ENCODE measurements at places on chromosomes 4 and X.

GRCh38 chr4:149574971-149575370 is 240.7 kb downstream of the IQCM start:
- no peak for DNase-seq

GRCh38 chr4:104625706-104626105 is 131.0 kb upstream of the CXXC4 start:
- DNase-seq: no peak

GRCh38 chr4:16264798-16265197 is 38.5 kb upstream of the TAPT1 start:
- no peak for DNase-seq

GRCh38 chrX:78769946-78770345 is 22.4 kb downstream of the LPAR4 start:
- no peak for DNase-seq

- no peak for DNase-seq
Observed at GRCh38 chrX:138150709-138151108, 560.8 kb downstream of the FGF13 start.

DNA sequence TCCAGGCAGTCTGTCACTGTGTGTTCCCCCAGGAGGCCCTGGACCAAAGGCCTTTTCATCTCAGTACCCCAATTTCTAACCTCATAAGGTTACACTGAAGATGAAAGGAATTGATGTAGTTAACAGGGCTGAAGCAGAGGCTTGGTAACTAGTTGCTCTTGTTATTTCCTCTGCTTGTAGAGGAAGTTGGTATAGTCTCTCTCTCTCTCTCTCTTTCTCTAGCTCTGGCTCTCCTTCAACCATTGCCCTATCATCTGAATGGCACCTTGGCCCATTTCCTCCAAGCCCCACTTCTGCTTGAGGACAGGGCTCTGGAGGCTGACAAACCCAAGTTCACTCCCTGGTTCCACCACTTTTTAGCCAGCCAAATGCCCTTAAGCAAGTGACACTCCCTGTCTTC is 96.1 kb downstream of the MAMLD1 start:
- no peak for DNase-seq

GRCh38 chrX:41164449-41164848 is 79.2 kb downstream of the USP9X start:
- DNase-seq: no peak

DNA sequence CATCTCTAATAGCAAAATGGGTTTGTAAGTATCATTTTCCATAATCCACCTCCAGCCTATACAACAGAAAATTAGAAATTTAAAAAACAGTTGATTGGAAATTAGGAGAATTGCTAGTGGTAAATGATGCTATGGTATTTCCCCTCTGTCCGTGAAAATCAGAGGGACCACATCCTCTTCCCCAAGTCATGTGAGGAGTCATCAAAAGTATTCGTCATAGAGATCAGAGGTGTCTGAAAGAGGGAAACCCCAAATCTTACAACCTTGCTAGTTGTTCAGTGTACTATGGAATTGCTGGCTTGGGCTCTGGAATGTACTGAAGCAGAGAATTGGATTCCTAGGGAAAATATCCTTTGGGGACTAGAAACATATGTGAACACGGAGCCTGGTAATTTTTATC is 241.4 kb upstream of the ARHGAP24 start:
- DNase-seq: no peak

GRCh38 chr4:149076401-149076800 is 634.2 kb upstream of the NR3C2 start:
- DNase-seq: no peak

DNA sequence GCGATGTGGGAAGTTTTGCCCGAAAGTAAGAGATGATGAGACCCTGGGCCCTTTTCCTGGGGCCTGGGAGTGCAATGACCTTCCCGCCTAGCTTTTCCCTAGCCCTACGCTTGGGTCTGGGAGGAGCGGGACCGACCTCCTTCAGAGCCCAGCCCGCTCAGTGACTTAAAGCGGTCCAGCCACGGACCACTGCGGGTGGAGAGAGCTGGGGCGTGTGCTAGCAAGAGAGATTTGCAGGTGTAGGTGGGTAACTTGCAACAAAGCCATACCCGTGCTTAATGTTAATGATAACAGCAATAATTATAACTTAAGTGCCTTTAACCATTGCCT is 503 bp upstream of the PDE5A start:
- no peak for DNase-seq

- no peak for DNase-seq
Observed at GRCh38 chr4:77167173-77167572, 10.2 kb downstream of the CCNG2 start.

DNA sequence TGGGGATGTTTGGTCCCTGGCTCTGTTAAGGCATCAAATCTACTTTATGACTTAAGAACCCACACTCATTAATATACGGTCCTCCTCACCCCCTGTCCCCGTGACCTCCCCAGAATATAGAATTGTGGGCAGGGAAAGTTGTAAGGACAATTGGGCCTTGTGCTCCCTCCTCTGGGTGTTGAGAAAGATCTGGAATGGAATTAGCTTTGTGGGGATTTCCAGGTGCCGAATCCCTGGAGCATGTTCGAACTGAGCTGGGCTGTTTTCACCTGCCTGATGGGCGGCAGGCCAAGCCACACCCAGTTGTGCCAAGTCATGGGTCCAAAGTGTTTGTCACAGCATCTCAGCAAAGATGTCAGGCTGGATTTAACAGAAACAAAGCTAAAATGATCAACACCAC is 349.3 kb upstream of the KLF3 start:
- DNase-seq: no peak

DNA sequence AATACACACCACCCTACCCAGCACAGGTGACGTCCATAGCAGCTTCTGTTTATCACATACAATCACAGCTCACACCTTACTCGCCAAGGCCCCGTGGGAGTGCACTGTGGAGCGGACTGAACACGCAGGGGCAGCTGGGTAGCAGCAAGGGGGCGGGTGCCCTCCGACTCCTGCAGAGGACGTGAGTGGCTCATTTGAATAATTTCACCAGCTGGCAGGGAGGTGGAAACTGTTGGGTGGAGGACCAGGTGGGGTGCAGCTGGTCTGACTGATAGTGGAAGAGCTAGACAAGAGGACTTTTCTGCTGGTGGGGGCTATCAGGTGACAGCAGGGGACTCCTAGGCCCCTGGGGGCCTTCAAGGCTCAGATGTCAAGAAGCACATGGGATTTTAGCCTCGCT is 16.3 kb downstream of the MAN2B2 start:
- DNase-seq: no peak

- DNase-seq: no peak
Observed at GRCh38 chrX:130253916-130254315, 14.8 kb downstream of the ZNF280C start.

DNA sequence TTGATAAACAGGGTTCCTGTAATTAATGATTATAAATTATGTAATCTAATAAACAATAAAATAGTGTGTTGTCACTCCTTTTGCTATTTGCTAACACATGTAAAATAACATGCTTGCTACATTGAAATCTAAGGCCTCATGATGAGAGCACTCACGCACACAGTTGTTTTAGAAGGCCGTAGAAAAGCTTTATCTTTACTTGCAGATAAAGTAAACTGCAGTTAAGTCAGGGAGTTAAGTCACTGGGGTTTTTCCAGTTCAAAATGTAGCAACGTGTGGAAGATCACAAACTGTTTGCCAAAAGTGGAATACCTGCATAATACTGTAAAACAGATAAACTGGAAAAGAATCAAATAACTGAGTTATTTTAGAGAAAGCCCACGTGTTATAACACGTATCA is 187.3 kb upstream of the PACRGL start:
- DNase-seq: no peak

DNA sequence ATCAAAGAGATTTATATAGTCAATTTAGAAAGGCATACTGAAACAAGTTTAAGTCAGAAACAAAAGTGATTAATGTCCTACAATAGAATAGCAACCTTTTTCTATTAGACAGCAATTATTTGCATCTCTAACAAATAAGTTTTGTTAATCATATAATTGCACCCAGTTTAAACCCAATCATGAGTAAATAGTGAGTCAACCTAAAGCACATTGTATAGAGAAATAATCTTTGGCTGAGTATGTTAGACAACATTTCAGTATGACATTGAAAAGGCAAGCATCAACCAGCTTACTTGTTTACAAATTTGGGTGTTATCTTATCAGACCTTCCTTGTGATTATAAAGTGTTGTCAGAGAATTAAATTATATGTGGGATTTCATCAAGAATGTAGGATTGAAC is 209.5 kb downstream of the IL15 start:
- no peak for DNase-seq

DNA sequence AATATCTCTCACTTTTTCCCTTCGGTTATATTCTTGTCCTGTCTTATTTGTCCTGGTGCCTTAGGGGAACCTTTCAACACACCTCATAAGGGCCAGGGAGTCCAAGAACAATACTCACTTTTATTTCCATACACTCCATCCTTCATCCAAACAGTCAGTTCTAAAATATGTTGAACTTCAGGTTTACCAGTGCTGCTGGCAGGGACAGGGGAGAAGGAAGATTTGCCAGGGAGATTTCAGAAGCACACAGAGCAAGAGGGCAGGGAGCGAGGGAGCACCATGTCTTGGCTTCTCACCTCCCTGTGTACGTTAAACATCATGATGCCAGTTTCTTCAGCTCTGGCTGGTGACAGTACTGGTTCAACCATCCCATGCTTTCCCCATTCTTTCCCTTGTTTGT is 631.1 kb upstream of the FAT1 start:
- no peak for DNase-seq

DNA sequence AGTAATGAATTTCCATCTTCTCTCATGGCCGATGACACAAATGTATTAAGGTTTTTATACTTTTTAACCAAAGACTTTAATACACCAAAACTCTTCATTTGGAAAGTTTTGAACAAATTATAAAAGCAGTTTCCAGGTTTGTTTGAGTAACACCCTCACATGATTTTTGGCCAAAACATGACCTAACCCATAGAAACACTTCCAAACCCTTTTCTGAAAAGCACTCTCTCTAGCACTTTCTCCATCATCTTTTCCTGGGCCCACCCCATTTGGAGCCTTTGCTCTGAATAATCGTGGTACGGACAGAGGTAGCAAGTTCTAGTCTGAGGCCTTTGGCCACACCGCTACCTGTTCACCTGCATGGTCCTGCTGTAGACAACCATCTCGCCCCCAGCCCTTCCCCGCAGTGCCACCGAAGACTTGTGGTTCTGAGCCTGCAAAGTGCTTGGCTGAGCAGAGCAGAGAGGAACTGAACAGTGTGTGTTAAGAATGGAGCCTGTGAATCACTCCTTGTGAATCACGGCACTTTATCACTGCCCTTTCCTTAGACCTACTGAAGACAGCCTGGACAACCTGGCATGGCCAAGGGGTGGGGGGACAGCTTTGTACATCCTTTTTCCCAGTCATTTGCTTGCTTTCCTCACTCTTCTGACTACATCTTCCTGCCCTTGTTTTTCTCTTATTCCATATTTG is 181.8 kb downstream of the PTTG2 start:
- no peak for DNase-seq

- no peak for DNase-seq
Observed at GRCh38 chrX:31570658-31571057, 498.8 kb upstream of the FTHL17 start.

GRCh38 chr4:169124661-169125060 is 114.6 kb upstream of the CBR4 start:
- no peak for DNase-seq

DNA sequence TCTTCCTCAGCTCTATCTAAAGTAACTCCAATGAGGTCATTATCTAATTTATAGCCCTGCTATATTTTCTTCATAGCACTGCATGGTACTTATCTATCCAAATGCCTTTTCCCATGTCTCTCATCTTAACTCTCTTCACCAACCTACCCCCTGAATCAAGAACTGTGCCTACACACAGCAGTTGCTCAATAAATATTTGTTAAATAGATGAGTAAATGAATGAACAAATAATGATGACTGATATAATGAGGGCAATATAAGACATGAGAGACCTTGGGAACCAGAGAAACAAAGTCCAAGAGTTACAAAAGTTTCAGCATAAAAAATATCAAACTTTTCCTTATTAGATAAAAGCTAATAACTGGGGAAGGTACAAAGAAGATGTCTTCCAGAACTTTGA is 19.6 kb downstream of the CAMK2D start:
- DNase-seq: no peak

DNA sequence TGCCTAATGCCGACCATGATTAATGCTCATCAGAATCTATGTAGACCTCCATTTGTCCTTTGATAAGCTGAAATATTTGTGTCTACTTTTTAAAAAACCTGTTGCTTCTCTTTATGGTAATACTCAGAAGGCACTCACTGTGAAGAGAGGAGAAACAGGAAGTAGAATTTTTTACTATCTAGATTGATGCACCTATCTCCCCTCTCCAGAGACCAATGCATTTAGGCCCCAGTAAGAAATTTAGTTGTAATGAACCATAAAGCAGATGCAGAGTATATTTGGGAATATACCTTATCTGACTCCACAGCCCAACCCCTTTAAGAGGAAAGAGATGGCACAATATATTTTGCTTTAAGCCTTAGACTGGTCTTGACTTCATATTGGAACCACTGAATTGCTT is 11.1 kb downstream of the TBL1X start:
- no peak for DNase-seq

- no peak for DNase-seq
Observed at GRCh38 chr4:138292321-138292720, 50.2 kb upstream of the SLC7A11 start.

GRCh38 chr4:149897783-149898182 is 82.1 kb upstream of the IQCM start:
- no peak for DNase-seq

DNA sequence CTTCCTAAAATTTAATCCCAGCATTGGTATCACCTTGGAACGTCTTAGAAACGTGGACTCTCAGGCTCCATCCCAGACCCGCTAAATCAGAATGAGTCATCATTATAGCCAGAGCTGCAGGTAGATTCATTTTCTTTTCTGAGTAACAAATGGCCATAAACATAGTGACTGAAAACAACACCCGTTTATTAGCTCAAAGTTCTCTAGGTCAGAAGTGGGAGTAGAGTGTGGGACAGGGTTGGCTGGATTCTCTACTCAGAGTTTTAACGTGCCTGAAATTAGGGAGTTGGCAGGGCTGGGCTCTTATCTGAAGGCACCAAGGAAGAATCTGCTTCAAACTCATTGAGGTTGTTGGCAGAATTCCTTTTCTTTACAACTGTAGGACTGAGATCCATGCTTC is 101.8 kb upstream of the C1QTNF7 start:
- DNase-seq: no peak

DNA sequence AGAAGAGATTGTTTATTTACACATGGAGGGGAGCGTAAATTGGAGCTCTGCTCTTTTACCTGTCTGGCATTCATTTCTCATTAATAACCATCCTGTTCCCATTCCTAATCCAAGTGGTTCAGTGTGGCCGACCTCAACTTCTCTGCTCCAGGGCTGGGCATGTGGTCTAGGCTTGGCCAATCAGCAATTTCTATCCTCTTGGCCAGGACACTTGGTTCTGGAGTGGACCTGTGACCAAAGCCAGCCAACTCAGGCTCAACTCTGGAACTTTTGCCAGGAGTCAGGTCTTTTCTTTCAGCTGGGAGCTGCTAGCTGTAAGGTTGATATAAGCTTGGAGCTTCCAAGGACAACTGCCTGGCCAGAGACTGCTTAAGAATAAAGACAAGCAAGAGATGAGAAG is 15.6 kb upstream of the RASL11B start:
- DNase-seq: no peak

- no peak for DNase-seq
Observed at GRCh38 chr4:148415500-148415899, 26.7 kb downstream of the NR3C2 start.
